ENCODE measurements at places on chromosomes 3 and 15. TPM values are rescaled to one million over a fixed set of nuclear protein-coding genes. Genes with fewer than 3 reads are reported as not detected.

- no peak for DNase-seq
These were observed 523.9 kb upstream of the AGTR1 start for GRCh38 chr3:148173851-148174250.

- peak; percentile 1 for DNase-seq
These were observed 92.4 kb upstream of the DAZL start for GRCh38 chr3:16697443-16698147.

DNA sequence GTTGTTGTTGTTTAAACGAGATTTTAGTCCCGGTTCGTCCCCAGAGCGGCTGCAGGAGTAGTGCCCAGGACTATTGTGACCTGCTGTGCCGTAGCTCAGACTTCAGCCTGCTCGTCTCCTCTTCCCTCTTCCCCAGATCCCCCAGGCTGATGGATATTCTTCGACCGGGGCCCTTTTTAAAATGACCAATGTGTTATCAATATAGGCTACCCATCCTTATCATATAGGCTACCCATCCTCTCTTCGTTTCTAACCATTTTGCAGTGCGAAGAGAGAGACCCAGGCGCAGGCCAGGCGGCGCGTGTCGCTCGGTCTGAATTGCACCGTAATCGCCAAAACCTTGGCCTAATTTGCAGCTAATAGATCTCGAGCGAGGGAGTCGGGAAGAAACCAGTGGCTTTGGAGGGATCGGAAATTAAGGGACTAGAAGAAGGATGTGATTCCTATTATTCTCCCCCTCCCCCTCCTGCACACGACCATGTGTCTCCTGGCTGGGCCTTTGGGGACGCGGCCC lies 23.0 kb downstream of the NR2F2 start:
- no peak for DNase-seq

DNA sequence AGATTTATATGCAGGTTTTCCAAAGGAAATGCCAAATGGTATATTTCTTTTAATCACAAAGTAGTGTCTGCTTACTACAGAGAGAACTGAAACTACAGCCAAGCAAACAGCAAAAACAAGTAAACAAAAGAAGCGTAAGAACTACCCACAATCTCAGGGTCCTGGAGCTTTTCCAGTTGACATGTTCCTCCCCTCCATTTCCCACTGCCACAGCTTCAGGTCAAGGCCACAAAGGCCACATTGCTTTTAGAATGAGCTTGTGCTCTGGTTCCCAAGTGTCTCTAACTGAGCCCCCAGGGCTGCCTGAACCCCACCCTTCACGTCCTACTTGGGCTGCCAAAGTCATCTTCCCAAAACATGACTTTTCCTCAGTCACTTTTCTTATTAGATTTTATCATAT lies 24.1 kb downstream of the CTDSPL start:
- DNase-seq = no peak

DNA sequence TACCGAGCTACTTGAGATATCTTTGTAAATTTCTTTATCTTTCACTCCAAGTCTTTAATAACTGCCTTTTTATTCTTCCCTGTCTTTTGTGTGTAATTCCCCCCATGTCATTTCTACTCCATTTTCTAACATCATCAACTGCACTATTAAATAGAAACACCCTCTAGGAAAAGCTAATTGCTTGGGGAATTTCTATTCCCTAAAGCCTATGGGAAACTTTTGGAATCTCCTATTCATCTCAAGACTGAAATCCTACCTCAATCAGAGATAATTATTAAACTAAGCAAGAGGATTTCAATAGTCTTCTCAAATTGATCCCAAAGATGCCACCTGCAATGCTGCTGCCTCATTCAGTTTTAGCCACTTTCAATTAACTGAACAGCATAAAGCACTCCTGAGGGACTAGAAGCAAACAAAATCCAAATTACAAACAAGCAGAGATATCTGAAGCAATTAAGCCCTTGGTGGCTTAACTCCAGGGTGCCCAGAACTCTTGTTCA lies 598.7 kb downstream of the IGSF11 start:
- no peak for DNase-seq

DNA sequence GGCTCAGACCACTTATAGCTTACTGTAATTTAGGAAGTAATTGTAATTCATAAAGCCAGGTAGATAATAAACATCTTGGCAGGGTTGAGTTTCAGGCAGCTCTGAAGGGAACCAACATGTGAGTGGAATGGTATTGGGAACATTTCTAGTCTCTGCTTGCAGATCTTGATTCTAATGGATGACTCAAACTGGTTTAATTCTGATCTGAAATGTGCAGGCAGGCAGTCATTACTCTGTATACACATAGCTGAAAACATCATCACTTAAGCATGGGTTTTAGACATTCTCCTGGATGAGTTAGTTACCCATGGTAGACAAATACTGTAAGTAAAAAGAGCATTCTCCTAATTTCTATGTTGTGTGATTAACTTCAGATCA lies 317.0 kb upstream of the TPRG1 start:
- DNase-seq = peak; percentile 86

DNA sequence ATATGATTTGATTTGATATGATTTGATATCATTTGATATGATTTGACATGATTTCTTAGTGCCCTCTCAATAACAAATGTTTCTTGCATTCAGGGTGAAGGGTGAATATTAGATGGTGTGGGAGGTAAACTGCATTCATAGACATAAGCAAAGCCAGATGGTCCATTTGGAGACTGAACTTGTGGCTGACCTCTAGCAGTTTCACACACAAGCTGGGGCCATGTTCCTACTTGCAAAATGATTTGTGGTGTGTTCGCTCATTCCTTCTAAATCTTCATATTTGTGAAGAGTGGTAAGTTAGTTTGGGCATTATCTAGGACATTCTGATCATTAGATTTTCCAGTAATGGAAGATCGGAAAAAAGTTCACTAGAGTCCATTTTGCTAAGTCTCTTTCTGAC lies 40.5 kb upstream of the CCR4 start:
- no peak for DNase-seq

- no peak for DNase-seq
These were observed 40.5 kb upstream of the B3GNT5 start for GRCh38 chr3:183212565-183212964.

DNA sequence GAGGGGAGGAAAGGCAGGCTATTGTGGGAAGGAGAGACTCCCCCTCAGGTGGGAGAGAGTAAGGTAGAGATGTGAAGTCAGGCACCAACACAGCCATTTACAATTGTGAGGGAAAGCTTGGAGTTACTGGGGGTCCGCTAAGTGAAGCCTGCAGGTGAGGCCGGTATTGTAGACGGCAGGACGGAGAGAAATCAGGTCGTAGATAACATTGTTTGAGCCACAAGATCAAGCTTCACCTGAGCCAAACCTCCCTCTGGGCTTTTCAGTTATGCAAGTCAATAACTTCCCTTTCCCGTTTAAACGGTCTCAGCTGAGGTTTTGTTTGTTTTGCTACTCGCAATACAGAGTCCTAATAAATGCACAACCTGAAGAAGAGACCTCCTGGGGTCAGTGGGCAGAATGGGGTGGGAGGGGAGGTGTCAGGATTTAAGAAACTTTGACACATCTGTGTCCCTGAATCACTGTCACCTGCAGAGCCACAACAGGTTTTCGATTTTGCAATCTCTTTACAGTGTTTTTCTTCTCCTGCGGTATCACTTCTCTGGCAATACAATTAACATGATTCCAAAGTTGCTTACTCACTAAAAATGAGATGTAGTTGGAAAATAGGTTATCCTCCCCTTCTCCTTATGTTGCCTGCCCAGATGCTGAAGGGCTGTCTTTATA lies 72.0 kb upstream of the GLCE start:
- no peak for DNase-seq

PTPN9 gene
- polyA plus RNA-seq = 26.3 TPM

P2RY12 gene
- polyA plus RNA-seq = not detected

OSTN gene
- not detected for polyA plus RNA-seq

C3orf70 gene
- 0.89 TPM for polyA plus RNA-seq

ZNF35 gene
- 3.8 TPM for polyA plus RNA-seq

Measured in IMR-90 (cell line).